Retinal pigment epithelial cell (primary cell): ENCODE measurements at places on chromosomes 12 and 14.

GRCh38 chr12:120206228-120206627 lies 5.3 kb upstream of the RPLP0 start:
- no peak for DNase-seq

- no peak for DNase-seq
These were observed 74.7 kb downstream of the DIO3 start for GRCh38 chr14:101635749-101636560.

GRCh38 chr12:94980577-94980976 lies 22.9 kb downstream of the NDUFA12 start:
- DNase-seq, result peak; percentile 24

DNA sequence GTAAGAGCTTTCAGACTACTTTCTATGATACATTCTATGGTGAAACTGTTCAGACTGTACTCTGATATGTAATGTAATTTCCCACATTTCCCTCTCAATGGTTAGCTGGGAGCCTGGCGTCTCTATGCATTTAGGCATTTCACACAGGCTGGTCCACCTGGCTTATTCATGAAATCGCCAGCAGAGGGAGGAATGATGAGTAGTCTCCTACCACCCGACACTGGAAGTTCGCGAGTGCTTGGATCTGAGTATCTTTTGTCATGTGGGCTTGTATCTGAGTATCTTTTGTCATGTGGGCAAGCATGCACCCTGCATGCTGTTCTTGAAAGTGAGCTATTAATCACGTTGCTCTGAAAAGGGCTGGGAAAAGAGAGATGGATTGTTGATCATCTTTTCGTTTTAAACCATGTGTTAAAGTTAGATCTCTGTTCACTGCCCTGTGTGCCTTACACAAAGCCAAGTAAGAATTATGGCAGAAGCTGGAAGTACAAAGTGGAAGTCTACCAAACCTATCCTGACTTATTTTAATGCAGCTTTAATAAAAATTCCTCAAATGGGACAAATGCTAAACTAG lies 235.0 kb downstream of the ATP23 start:
- no peak for DNase-seq

DNA sequence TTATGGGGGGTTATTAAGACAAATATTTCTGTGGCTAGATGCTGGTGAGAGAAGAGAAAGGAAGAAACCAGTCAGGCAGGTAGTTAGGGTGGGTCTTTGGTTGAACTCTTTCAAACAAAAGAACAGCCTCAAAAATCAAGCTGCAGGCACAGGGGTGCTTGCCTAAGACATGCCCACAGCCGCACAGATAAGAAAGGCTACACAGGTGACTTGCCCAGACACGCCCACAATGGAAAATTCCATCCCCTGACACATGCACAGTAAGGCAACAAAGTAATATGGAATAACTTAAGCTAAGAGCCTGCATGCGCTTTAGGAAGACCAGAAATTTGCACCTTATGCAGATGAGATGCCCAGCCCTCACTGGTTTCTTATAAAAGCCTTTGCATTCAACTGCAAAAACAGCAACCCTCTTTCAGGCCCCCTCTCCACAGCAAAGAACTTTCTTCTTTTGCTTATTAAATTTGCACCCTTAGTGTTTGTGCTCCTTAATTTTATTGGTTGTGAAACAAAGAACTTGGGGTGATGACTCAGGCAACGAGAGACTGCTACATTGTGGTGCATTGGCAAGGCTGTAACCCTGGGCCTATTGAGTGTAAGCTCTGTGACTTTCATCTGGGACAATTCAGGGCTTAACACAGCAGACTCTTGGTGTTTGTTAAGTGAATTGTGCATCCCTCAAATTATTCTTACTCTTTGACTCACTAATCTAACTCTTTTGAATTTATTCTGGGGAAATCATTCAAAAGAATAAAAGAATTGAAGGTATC lies 149.4 kb downstream of the RPAP3 start:
- DNase-seq, result no peak

GRCh38 chr14:74614508-74615495 lies 2.8 kb upstream of the LTBP2 start:
- DNase-seq, result no peak

- DNase-seq, result peak; percentile 46
These were observed 499.7 kb downstream of the EGLN3 start for GRCh38 chr14:33451211-33451610.

DNA sequence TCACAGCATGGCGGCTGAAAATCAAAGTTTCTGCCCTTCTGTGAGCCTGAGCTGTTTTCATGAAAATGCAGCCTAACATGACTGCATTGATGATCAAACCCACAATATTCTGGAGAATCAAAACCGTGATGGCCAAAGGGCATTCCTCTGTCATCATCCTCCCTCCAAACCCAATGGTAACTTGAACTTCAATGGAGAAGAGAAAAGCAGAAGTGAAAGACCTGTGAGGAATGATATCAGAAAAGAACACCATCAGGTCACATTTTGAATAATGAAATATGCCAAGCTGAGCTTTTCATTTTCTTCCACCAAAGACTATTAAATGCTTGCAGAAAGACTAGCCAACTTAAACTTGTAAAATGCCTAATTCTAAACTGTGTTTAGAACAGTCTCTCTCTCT lies 8.1 kb downstream of the KCNJ8 start:
- DNase-seq, result no peak

GRCh38 chr12:101276433-101276832 lies 3.5 kb upstream of the UTP20 start:
- no peak for DNase-seq

DNA sequence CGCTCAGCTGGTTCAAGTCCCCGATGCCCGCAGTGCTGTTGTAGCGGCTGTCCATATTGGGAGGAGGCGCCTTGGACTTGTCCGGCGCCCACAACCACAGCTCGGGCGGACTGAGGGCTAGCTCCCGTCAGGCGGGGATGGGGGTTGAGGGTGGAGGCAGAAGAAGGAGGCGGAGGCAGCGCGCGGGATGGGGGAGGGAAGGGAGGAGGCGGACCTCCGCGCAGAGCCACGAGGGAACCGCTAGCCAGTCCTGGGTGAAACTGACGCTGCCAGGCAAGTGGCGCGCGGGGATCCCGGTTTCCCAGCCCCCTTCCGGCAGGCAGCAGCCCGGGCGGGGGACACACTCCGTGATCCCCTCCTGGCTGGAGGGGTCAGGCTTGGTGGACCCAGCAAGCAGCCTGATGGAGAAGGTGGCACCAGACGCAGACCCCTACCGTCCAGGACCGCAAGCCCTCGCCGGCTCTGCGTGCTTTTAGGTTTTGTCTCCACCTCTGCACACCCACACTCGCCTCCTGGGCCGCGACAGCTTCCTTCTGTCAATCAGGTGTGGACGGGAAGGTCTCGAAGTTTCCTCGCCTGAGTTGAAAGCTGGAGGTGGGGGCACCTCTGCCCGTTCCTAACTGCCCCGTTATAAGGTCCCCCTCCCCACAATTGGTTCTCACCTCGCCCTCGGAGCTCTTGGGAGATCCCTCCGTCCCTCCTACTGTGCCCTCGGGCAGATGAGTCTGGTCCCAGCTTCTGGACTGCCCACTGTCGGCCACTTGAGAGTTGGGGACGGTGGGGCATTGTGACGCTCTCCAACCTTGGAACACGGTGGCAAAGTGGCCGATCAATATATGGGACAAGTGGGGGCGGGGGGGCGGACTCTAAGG lies at the start of gene CPNE8:
Gene CPNE8, minus strand, starts transcription at position 112 of the 872 bp plus-strand sequence. Its CDS starts 57 bp downstream, at position 55.
- no peak for DNase-seq

- no peak for DNase-seq
These were observed 87.3 kb upstream of the RMST start for GRCh38 chr12:97375310-97375709.

GRCh38 chr12:33349791-33350190 lies 89.8 kb downstream of the SYT10 start:
- DNase-seq, result no peak

DNA sequence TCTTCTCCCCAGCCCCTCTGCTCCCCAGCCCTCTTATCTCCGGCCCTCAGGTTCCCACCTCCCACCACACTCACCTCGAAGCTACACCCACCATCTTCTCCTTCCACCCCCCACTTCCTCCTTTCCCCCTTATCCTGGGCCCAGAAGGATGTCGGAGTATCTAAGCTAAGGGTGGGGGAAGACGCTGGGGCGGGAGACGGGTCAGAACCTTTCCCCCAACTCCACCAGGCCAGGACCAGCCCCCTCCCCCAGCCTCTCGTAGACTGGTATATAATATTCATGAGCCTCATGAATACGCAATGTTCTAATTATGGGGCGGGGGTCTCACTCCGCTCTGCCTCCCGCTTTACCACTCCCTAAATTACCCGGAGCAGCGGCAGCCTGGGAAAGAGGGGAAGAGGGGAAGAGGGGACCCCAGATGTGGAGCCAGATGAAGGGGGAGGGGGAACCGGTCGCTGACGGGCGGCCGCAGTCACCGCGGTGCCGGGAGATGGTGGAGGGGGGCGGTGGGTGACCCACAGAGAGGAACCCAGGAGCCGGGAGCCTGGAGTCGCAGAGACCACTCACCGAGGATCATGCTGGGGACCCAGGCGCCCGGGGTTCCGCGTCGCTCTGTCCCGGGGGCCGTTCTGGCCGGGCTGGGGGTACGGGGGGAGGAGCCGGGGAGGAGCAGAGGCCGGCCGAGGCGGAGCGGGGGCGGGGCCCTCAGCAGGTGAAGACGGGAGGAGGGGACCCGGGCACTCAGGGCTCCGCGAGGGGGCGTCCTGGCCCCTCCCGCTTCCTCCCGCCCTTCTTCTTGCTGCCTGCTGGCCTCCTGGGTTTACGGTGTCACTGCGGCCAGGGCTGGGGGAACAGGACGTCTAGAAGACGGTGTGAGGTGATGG lies 6.4 kb upstream of the ZNF385A start:
- no peak for DNase-seq

GRCh38 chr14:69693145-69693544 lies 73.8 kb upstream of the SRSF5 start:
- DNase-seq, result no peak

- DNase-seq, result no peak
These were observed 35.9 kb downstream of the FBLN5 start for GRCh38 chr14:91911474-91912032.

- DNase-seq, result no peak
These were observed at the start of gene MGAT4C for GRCh38 chr12:86256163-86256562. Gene MGAT4C (minus strand): TSS chr12:86256391.

- DNase-seq, result no peak
These were observed 479 bp downstream of the GPR135 start for GRCh38 chr14:59464486-59465315.

- DNase-seq, result no peak
These were observed 237.2 kb upstream of the SRRM4 start for GRCh38 chr12:118743896-118744700.

GRCh38 chr14:96790706-96791105 lies 6.5 kb upstream of the VRK1 start:
- no peak for DNase-seq
